ENCODE measurements at places on chromosomes 2 and 18.

DNA sequence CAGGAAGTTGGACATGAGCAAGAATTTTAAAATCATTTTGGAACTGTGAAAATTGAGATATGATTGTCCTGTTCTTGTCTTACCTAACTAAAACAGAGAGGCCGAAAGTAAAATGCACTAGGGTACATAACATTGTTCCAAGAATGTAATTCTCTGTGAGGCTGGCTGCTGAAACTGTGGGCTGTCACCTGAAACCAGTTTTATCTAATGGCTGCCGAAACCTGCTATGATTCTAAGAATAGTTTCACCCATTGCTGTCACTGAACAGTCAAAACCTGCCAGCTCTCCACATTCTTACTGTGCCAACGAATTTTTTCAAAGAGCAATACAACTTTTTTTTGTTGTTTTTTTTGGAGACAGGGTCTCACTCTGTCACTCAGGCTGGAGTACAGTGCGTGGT, 119.3 kb upstream of the ZSWIM2 start:
- DNase-seq = no peak

- DNase-seq = no peak
These were observed 636.9 kb downstream of the LRP1B start for GRCh38 chr2:141493936-141494335.

- DNase-seq = peak; percentile 22
These were observed 615 bp downstream of the GORASP2 start for GRCh38 chr2:170929686-170930050.

GRCh38 chr2:32008805-32009515, 1.8 kb downstream of the MEMO1 start:
- peak; percentile 27 for DNase-seq

All from fibroblast of mammary gland (primary cell).